ENCODE measurements at places on chromosomes 7 and 10. TPM values are rescaled to one million over a fixed set of nuclear protein-coding genes. Genes with fewer than 3 reads are reported as not detected.
A peak's percentile ranks its signal among the peaks of the same experiment; 100 is the strongest.

GRCh38 chr10:24916365-24916764 is 36.0 kb downstream of the PRTFDC1 start:
- peaks cover 17% of the 10 kb centered on the region for H3K4me1 ChIP-seq
- H3K36me3 ChIP-seq = no peaks in the 10 kb centered on the region
- no peak overlapping the region for H3K27ac ChIP-seq
- no peak for DNase-seq

The RASA4B gene
- total RNA-seq = 26.9 TPM

DNA sequence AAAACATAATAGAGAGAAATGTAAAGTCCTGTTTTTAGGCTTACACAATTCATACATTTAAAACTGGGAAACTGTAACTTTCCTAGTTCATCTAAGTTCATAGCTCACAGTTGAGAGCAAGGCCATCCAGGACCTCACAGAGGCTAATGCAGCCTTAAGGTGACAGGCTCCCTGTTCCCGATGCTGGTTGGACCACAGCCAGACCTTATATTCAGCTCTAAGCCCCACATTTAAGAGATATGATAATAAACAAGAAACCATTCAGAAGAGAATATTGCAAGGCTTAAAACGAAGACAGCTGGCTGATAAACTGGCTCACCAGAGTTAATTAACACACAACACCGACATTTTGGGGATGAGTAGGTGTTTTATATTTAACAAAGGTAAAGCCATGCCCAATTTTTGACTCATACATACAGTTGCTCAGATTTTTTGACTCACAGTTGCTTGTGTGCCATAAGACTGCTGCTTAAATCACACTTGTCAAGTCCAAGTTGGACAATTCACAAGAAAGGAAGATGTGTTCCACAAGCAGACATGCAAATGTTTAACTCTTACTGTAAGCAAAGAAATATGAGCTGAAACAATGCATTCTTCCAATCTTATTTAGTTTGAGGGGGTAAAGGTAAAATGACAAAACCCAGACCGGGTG is 41.1 kb upstream of the TMEM213 start:
- H3K27ac ChIP-seq = no peak overlapping the region
- H3K36me3 ChIP-seq = no peaks in the 10 kb centered on the region
- H3K27me3 ChIP-seq = no peaks in the 10 kb centered on the region
- DNase-seq = no peak
- peaks cover 44% of the 10 kb centered on the region for H3K4me1 ChIP-seq

The PNLIPRP2 gene
- not detected for total RNA-seq

DNA sequence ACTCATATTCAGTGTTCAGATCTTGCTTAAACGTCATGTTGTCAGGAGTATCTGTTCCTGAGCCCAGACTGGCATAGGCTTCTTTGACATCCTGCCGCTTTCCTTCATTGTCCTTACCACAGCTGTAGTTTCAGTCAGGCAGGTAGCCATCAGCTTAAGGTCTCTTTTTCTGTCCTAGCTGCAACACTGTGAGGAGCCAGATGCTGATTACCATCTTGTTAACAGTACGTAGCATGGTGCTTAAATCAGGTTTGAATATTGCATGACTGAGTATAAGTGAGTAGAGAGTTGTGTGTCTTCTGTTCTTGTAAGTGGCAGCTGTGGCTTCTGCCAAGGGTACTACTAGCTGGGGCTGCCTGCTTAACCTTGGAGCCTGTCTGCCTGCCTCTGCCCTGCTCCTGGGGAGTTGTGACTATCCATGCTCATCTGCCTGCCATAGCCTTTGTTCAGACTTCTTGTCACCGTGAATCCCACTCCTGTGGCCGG is 92.6 kb downstream of the MAPK8 start:
- H3K4me3 ChIP-seq = no peak overlapping the region
- no peak for DNase-seq
- H3K27ac ChIP-seq = no peak overlapping the region
- H3K36me3 ChIP-seq = no peaks in the 10 kb centered on the region

DNA sequence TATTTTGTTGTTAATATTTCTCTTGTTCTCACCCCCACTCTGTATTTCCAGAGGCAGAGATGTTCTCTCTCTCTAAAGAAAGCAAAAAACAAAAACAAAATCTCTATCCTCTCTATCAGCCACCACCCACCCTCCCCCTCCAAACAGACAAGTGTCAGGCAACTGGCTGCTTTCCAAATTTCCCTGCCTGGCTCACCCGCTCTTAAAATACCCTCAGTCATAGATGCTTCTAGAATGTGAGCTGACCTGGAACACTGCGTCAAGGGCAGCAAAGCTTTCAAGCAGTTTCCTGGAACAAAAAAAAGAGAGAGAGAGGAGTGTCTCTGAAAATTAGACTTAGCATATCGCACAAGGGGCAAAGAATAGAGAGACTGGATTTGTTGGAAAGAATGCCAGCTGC is 341.0 kb upstream of the ZMIZ1 start:
- H3K36me3 ChIP-seq = no peaks in the 10 kb centered on the region
- DNase-seq = no peak
- no peak overlapping the region for H3K4me3 ChIP-seq
- H3K27me3 ChIP-seq = peaks cover 19% of the 10 kb centered on the region
- H3K4me1 ChIP-seq = no peaks in the 10 kb centered on the region

The FAM20C gene
- 0.29 TPM for total RNA-seq

- no peak for DNase-seq
- no peak overlapping the region for H3K27ac ChIP-seq
- no peaks in the 10 kb centered on the region for H3K36me3 ChIP-seq
- no peaks in the 10 kb centered on the region for H3K27me3 ChIP-seq
- no peaks in the 10 kb centered on the region for H3K4me1 ChIP-seq
Measured at GRCh38 chr7:67896721-67897120, 900.1 kb downstream of the TYW1 start.

The WNT8B gene
- total RNA-seq = 0.10 TPM

The SRI gene
- total RNA-seq = 109 TPM

The ZNF37A gene
- 17.3 TPM for total RNA-seq

DNA sequence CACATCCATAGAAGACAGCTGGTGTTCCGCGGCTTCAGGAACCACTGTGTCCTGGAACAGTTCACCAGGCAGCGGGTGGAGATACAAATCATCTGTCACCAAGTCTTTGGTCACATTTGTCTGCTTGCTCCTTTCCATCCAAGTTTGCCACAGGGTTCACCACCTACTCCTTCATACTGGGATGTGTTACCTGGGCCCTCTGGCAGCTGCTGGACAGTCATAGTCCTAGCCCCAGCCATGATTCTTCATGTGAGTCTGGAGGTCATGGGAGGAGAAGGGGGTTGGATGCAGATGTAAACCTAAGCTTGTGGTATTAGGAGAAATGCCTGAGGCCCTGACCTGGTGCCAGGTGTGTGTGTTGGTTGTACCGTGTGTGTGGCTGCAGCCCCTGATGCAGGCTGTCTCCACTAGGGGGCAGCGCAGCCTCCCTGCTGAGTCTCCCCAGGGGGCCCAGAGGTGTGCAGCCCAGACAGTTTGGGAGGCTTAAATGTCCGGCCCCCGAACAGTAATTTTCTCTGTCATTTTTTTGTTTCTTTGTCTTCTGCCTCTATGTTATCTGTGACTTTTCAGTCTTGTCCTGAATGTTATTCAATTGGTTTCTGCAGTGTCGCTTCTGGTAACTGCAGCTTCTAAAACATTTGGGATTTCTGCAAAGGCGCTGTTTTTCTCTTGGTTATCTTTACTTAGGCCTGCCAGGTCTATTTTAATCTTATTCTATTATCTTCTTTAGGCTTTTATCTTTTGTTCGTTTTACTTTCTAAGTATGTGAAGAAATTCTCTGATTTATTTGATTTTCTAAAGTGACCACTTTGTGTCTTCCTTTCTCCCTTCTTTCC is 14.8 kb downstream of the NPS start:
- peaks cover 3% of the 10 kb centered on the region for H3K27me3 ChIP-seq
- no peaks in the 10 kb centered on the region for H3K36me3 ChIP-seq
- peak; percentile 35 for DNase-seq
- H3K4me1 ChIP-seq = no peaks in the 10 kb centered on the region

DNA sequence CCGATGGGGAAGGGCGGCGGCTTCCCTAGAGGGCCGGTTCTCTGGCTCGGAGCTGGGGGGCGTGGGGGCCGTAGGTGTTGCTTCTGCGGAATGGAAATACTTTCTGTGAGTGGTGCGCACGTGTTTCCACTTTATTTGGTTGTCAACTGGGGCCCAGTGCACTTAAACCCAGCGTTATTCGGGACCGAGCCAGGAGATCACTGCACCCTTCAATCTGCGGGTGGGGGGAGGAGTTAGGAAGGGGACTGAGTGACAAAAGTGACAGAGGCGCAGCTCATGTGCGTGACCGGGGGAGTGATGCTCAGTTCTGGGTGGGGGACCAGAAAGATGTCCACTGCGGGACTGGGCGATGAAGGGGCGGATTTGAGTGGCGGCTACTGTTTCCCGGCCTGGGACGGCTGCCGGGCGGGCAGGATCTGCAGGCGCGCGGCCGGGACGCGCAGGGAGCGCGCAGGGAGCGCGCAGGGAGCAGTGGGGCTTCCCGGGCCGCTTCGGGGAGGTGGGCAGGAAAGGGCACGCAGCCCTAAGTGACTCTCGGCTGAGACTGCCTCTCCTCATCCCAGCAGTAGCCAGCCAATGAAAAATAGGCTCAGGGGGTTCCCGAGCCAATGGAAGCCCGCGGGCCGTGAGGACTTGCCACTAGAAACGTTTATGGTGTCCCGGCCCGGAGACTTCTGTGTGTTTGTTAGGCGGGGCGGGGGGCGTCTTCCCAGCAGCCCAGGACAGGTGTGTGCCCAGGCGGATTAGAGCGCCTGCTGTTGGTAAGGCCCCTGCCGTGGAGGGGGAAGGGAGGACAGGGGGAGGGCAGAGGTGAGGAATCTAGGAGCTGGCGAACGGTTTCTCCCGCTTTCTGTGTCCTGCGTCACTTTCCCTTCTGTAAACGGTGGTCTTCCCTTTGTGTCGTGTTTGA is 54.3 kb upstream of the KDM7A start:
- peaks cover 46% of the 10 kb centered on the region for H3K4me1 ChIP-seq
- H3K4me3 ChIP-seq = peak overlapping the region; percentile 89
- no peaks in the 10 kb centered on the region for H3K27me3 ChIP-seq
- peak; percentile 61 for DNase-seq
- H3K36me3 ChIP-seq = peaks cover 2% of the 10 kb centered on the region

GRCh38 chr10:129333706-129334105 is 133.3 kb upstream of the MGMT start:
- H3K36me3 ChIP-seq = no peaks in the 10 kb centered on the region
- H3K27ac ChIP-seq = no peak overlapping the region
- DNase-seq = no peak
- no peaks in the 10 kb centered on the region for H3K4me1 ChIP-seq

DNA sequence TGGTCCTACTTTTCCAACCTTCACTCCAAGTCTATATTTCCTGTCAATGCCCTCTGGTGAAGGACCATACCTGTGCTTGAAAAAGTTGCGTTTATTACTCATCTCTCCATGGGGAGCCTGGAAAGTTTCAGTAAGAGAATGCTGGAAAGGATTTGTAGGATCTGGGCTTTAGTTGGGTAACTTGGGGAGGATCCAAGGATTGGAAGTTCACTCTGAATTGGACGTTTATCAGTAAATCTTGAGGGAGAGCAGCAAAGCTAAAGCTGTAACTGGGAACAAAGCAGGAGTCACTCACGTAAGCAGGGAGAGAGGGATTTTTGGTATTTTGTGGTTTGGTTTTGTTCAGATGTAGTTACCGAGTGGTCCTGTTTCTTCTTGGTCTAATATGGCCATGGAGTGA is 51.4 kb upstream of the NPVF start:
- H3K4me1 ChIP-seq = peaks cover 4% of the 10 kb centered on the region
- no peaks in the 10 kb centered on the region for H3K36me3 ChIP-seq

- H3K27ac ChIP-seq = no peak overlapping the region
- peaks cover 20% of the 10 kb centered on the region for H3K4me1 ChIP-seq
- H3K36me3 ChIP-seq = no peaks in the 10 kb centered on the region
- no peaks in the 10 kb centered on the region for H3K27me3 ChIP-seq
- no peak for DNase-seq
- H3K4me3 ChIP-seq = no peak overlapping the region
Measured at GRCh38 chr10:70890917-70891431, 2.6 kb upstream of the PCBD1 start.

- no peak for DNase-seq
- H3K4me1 ChIP-seq = no peaks in the 10 kb centered on the region
- H3K27ac ChIP-seq = no peak overlapping the region
Measured at GRCh38 chr10:13686331-13686752, 99.6 kb downstream of the PRPF18 start.

GRCh38 chr7:142585425-142585824 is 163.8 kb upstream of the PRSS1 start:
- peaks cover 27% of the 10 kb centered on the region for H3K4me1 ChIP-seq
- H3K4me3 ChIP-seq = no peak overlapping the region
- DNase-seq = no peak
- no peaks in the 10 kb centered on the region for H3K27me3 ChIP-seq

- no peaks in the 10 kb centered on the region for H3K36me3 ChIP-seq
- no peak for DNase-seq
- no peaks in the 10 kb centered on the region for H3K4me1 ChIP-seq
- no peak overlapping the region for H3K27ac ChIP-seq
- H3K4me3 ChIP-seq = no peak overlapping the region
Measured at GRCh38 chr10:59266321-59266720, 89.9 kb downstream of the PHYHIPL start.

DNA sequence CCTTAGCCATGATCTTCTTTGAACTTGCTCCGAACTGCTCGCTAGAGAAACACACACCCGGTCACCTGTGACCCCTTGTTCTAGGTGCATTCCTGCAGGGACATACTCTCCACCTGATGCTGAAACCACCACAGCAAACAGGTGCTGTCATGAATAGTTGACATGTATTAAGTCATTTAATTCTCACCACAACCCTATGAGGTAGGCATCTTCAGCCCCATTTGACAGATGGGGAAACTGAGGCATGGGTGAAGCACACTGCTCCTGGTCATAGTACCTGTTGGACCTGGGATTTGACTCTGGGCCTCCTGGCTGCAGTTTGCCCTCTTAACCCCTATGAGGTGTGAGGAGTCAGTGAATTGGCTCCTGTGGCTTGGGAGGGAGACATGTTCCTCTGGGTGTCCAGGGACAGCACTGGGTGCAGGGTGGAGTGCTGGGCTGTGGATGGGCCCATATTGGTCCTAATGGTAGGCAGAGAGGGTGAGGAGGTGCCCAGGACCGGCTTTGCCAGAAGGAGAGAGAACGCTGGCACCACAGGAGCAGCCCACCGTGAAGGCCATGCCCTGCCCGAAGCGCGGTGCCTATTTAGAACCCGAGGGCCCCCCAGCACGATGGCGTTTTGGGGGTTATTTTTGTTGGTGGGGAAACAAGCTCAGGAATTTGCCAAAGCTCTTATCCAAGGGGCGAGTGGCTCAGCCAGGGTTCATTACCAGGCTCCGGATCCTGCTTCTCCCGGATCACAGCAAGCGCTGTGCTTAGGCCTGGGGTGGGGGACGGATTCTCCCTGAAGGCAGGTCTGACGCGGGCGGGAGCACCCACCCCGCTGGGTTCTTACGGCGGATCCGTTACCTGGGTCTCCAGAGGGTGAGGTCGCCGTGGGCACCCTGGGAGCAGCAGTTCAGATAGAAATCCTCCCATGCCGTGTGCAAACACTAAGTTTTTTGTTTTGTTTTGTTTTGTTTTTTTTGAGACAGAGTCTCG is 52.3 kb downstream of the GLRX3 start:
- H3K36me3 ChIP-seq = peaks cover 18% of the 10 kb centered on the region
- H3K27me3 ChIP-seq = peaks cover 6% of the 10 kb centered on the region
- no peak for DNase-seq
- H3K4me1 ChIP-seq = no peaks in the 10 kb centered on the region
- no peak overlapping the region for H3K4me3 ChIP-seq
- no peak overlapping the region for H3K27ac ChIP-seq
